ENCODE measurements at places on chromosomes 2 and 18.

DNA sequence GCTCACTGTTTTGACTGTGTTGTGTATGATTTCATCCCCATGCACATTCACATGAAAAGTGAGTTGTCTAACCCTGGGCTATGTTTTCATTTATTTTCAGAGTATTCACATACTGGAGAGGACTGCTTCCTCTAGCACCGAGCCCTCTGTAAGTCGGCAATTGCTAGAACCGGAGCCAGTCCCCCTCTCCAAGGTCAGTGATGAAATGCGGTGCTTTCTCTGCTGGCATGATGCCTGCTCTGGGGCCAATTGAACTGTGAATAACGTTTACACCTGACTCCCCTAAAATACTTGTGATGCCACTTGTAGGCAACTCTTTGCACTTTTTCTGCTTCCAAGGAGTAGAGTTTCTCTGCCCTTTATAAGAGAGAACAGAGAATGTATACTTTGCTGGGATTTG lies 126.9 kb downstream of the PRKRA start:
- DNase-seq: no peak

- DNase-seq: no peak
Measured at GRCh38 chr2:106892048-106892447, 6.1 kb upstream of the ST6GAL2 start.

- no peak for DNase-seq
Measured at GRCh38 chr2:28219138-28219537, 173.5 kb upstream of the FOSL2 start.

DNA sequence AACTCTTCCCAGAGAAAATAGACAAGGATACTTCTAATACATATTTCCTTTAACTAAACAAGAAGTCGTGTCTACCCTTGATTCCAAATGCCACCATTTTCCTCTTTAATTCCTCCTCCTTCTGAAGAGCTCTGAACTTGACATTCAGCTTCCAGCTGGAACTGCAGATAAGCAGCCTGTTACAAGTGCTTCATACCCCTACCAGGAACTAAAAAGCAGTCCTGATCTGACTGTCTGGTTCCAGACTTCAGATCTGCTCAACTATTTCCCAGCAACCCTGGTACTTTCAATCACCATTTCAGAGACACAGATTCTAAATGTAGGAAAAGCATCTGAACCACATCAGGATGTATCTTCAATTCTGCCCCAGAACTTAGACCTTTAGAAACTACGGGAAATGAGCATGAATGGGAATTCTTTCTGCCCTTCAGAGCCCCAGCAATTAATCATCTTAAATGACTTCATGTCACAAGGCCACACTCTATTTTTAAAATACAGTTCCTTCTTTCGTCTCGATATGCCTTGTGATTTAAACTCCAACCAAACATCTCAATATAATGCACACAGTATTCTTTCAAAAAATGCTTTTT lies 159.5 kb downstream of the L3MBTL4 start:
- no peak for DNase-seq

GRCh38 chr2:51959696-51960095 lies 927.8 kb upstream of the NRXN1 start:
- no peak for DNase-seq

- DNase-seq: no peak
Measured at GRCh38 chr2:84701880-84702279, 179.0 kb downstream of the TRABD2A start.

DNA sequence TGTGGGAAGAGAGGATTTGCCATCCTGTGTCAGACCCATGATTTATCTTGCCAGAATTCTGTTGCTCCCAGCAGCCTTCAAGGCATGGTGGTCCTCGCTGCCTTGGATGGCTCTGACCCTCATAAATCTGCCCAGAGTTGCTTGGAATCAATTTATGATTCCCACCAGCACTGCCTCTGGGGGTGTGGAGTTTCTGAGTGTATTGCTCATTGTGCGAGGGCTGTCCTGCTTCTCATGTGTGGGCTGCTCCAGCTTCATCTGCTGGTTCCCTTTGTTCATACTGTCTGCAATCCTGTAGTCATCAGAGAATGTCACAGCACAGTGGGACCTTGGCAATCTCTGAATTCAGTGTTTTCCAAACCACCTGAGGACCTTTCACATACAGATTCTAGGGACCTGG lies 139.8 kb downstream of the CLIP4 start:
- no peak for DNase-seq

DNA sequence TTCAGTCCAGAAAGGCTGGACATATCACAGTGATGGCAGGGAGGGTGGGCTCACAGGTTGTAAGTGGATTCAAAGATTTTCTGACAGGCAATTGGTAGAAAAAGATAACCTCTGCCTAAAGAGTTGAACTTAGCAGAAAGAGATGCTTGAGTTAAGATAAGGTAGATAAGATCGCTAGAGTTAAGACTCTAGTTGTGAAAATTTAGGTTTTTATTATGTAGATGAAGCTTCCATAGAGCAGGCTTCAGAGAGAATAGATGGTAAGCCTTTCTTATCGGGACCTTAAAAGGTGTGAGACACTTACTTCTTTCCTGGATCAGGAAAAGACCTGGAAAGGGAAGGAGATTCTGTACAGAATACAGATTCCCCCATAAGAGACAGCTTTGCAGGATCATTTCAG lies 134.4 kb downstream of the GULP1 start:
- no peak for DNase-seq

DNA sequence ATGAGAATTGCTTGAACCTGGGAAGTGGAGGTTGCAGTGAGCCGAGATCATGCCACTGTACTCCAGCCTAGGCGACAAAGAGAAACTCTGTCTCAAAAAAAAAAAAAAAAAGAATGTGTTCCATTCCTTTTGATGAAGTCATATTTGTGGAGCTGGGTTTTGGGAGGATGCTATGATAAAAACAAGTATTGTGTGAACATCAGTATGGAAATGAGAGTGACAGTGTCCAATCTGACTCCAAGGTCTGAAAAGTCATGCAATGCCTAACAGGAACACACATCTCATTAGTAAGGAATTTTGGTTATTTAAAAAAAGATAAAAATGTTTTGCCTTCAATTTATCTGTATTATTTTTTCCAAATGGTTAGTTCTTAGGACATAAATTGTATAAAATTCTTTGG lies 11.8 kb downstream of the GCFC2 start:
- no peak for DNase-seq

- no peak for DNase-seq
Measured at GRCh38 chr2:149258531-149258930, 71.9 kb upstream of the LYPD6 start.

- no peak for DNase-seq
Measured at GRCh38 chr18:55382277-55382805, 205.7 kb downstream of the TCF4 start.

DNA sequence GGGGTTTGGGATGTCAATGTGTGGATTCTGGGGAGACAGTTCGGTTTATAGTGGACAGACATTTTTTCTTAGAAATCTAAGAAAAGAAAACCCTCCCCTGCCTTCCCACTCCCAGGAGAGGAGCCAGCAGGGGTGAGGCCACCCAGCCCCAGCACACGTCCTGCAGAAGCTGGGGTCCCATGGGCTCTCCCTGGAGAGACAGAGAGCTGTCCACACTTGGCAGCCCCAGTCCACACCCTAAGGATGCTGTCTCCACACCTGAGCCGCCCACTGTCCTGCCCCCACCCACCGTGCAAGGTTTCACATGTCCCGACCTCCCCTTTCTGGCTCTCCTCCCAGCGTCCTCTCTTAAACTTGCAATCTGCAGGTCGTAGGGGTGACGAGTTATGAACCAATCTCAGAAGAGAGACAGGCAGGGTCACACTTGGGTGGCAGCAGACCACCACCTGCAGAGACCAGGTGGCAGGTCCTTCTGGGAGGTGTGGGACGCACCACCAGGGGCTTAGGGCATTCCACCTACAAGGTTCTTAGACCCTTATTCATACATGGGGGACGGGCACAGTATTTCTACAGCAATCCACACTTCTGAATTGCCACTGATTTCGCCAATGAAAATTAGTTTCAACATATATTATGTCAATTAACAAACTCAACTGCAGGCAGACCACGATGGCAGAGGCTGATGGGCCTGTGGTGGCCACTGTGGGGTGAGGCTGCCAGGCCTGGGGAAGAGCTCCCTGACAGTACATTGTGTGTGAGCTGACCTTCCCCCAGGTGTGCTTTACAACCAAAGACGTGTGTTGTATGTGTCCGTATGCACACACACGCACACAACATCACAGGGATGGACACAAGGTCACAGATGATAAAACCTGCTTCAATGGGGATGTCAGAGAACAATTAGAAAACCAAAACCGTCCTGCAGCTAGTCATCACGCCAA lies 158.5 kb downstream of the TPO start:
- DNase-seq: no peak

DNA sequence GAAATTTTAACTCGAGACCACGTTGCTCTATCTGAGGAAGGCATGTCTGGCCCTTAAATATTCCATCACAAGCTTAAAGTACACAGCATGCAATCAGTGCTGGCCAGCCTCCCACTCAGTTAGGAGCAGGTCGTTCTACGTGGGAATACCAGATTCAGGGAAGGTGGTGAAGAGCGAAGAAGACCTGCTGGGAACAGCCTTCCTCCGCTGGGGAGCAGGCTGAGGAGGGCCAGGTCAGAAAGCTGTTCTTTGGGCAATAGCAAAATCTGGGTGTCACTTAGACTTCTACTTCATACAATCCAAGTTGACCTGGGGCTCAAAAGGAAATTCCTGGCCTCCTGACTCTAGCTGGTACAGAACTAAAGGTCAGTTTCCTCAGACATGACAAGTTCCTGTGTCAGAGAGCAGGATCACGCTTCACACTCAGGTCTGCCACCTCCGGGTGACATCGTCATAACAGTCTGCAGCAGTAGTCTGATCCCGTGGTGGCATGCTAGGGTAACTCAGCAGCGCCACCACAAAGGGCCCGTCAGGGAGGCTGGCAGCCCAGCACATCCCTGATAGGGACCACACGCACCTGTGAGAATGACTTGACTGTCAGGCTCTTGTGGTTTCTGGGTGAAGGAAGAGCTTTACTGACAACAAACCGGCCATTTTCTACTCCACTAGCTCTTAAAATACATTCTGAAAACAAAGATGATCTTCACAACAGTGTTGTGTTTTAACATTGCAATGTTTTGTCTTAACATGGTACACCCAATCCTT lies 35.2 kb upstream of the NAPG start:
- DNase-seq: no peak

- DNase-seq: no peak
Measured at GRCh38 chr2:167177196-167177595, 288.9 kb downstream of the XIRP2 start.

DNA sequence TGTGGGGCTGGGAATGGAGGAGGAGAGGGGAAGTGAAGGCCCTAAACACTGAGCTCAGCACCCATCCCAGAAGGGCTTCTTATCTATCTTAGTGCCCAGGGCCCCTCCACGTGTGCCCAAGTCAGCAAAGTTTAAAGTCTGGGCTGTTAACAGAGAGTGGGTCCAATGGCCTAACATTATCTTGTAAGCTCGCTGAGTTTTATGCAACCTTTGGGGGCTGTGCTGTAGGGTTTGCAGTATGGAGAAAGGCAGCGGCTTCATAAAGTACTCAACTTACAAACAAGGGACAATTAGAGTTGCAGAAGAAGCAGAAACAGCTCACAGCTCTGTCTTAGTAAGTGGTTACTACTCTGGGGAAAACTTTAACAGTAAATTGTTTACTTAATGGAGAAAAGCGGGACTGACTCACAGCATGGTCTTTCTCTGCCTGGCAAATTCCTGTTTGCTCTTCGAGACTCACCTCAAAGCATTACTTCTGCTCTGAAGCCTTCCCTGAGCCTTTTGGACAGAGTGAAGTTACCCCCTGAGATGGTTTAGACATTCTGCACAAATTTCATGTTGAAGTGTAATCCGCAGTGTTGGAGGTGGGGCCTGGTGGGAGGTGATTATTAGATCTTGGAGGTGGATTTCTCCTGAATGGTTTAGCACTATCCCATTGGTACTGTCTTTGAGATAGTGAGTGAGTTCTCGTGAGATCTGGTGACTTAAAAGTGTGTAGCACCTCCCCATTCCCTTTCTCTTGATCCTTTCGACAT lies 9.0 kb downstream of the ENOSF1 start:
- no peak for DNase-seq

DNA sequence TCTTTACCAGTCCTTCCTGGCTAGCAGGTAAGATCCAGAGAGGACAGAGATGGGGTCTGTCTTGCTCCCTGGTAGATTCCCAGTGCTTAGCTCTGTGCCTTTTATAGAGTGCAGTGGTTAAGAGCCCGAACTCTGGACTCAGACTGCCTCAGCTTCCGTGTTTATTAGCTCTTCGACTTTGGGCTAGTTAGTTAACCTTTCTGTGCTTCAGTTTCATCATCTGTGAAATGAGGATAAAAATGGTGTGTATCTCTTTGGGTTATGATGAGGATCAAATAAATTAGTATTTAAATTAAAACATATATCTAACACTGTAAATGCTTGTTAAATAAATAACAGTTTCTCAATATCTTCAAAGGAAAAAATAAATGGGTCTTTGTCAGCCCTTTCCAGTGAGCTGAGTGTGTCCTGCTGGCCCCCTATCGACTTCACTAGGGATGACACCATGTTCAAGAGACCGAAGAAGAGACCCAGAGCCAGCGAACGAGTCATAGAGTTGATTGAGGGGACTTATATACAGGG lies 38.2 kb downstream of the CERS6 start:
- no peak for DNase-seq

DNA sequence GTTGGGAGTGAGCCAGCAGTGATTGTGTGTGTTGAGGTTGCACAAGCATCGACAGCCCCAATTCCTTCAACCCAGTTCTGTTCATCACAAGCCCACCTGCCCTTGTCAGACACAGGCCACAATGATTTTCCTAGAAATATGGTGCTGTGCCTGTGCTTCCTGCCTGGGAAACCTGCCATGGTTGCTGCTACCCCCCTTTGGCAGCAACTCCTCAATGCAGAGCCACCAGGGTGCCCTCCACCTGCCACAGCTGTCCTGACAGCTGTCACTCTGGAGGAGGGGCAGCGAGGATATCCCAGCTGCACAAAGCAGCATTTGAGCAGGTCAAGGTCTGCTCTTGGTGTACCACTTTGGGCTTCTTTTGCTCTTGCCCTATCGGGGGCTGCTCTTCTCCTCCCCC lies 27.1 kb downstream of the SMIM21 start:
- no peak for DNase-seq

DNA sequence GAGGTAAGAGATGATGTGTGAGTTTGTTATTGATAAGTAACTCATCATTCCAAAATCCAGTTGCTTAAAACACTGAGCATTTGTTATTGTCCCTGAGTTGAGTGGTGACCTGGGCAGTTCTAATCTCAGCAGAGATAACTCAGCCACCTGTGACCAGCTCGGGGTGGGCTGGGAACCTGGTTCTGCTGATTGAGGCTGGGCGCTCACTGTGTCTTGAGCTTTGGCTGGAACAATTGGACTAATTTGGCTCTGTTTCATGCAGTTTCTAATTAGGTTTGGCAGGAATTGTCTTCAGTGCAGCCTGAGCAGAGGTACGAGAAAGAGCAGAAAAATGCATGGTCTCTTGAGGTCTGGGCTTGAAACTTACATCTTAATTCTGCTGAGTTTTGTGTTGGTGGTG lies 144.7 kb downstream of the RNF144A start:
- DNase-seq: no peak

DNA sequence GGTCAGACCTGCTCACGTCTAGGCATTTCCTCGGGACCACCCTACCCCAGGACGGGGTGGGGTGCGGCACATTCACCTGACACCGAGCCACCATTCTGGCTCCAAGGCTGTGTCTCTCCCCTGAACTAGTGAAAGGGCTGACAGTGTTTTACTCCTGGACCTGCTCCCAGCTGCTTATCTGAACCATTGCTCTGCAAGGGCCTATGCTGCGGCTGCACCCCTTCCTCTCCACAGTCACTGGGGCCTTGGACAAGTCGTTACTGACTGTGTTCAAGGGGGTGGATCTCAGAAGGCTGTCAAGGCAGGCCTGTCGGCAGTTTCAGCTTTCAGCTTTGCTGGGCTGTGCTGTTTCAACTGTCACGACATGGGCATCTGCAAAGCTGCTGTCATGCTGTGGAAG lies 11.7 kb downstream of the CREG2 start:
- DNase-seq: no peak

GRCh38 chr2:181036848-181037603 lies 56.6 kb downstream of the UBE2E3 start:
- DNase-seq: no peak
